Progenitor cell of endocrine pancreas (in vitro differentiated cells): ENCODE measurements at places on chromosomes 3 and 15.

DNA sequence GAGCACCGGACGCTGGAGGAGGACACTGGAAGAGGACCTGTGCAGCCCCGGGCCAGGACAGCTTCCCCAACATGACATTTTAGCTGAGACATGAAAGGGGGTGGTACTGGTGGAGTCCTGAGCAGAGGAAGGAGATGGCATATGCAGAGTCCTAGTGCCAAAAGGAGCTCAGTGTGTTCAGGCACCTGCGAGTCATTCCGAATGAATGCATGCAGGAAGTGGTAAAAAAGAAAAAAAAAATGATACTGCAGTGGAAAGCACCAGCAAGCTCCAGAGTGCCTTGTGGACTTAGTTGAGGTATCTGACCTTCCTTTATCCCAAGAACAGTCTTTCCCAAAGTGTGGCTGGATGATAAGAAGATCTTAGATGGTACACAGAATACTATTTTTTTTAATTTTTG, 6.6 kb upstream of the ZNF148 start:
- DNase-seq, result no peak

- DNase-seq, result no peak
Observed at GRCh38 chr3:127658234-127658633, 14.5 kb upstream of the ABTB1 start.

- no peak for DNase-seq
Observed at GRCh38 chr3:194315965-194316361, 35.2 kb downstream of the CPN2 start.

DNA sequence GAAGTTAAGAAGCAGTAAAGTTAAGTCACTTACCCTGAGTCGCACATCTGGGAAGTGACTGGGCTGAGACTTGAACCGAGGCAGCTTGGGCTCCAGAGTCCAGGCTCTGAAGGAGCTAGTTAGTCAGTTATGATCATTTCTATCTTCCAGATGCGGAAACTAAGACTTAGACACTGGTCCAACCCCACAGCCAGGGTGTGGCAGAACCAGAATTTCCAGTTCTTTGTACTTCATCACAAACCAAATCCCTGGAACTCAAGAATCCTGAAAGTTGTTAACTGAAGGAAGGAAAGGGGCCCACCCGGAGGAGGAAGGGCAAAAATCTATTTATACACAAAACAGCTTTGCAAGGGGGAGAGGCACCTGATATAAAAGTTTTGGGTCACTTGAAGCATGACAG, 389.9 kb downstream of the SHQ1 start:
- no peak for DNase-seq

- no peak for DNase-seq
Observed at GRCh38 chr3:17473761-17474160, 268.7 kb downstream of the TBC1D5 start.

DNA sequence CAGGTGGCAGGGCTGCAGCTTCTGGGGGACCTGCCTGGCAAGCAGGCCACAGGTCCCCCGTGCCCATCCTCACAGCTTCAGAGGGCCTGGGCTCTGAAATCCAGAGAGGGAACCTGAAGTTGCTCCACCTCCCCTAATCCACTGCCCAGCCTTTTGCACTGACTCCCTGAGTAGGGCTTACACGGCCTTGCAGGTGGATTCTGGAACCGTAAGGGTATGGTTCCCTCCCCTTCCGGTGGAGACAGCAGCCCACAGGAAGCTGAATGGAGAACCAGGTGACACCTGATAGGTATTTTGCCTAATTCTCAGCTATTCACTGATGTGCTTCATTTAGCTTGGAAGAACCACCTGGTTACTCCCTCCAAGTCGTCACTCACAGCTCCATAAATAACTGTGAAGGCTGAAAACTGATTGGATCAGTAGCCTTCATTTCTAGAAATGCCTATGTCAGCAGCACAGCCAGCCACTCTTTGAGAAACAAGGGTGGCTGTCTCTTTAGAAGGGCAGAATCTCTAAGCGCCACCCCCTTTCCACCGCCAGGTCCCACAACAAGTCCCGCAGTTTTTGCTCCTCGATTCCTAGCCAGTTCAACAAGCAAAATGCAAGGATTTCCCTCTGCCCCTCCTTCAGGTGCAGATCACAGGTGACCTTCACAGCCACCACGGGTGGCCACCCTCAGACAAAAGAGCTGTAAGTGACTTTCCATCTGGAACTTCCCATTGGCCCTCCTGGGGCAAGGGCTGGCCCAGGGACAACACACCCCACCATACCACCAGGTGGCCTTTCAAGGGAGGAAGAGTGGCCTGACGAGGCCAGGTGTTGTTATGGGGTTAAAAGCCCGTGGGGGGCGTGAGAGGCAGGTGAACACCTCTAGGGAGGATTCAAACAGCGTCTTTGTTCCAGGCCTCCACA, 112.9 kb downstream of the SEC22A start:
- DNase-seq, result no peak

DNA sequence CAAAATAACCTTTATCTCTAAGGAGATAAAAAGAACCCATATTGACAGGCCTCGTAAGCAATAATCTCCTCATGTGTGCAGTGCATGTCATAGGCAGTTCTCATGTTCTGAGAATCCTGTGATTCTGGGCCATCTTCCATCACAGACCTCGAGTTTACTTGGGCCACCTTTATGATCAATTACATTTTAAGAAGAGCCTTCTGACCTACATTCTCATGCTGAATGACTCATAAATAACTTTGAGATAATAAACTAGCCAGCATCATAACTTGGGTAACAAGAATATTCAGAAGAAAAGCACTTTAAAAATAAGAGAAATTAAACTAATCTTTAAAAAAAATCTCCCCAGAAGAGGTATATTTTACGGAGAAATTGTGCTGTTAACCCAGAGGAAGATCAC, 310.7 kb upstream of the ZNF717 start:
- DNase-seq, result no peak

GRCh38 chr3:158711886-158712285, 20.4 kb downstream of the RARRES1 start:
- no peak for DNase-seq

GRCh38 chr3:193991666-193992424, 144.1 kb upstream of the HES1 start:
- no peak for DNase-seq

GRCh38 chr3:38043486-38043885, 4.5 kb downstream of the DLEC1 start:
- no peak for DNase-seq

DNA sequence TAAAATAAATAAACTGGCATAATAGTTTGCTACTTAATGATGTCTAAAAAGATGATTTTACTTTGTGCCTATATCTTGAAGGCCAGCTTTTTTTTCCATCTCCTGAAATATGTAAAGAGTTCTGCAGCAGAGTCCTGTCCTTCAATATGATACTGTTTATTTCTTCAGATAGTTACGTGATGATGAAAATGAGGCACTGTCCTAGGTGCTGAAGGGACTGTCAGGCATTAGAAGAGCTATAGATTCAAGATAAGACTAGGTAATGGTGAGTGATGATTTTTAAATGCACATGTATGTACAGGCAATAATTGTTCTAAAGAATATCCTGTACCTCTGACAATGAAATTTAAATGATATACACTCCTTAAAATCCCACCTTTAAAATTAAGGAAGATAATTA, 326.9 kb upstream of the DNAJC19 start:
- no peak for DNase-seq

GRCh38 chr3:124250053-124250452, 258.1 kb upstream of the ROPN1 start:
- no peak for DNase-seq

DNA sequence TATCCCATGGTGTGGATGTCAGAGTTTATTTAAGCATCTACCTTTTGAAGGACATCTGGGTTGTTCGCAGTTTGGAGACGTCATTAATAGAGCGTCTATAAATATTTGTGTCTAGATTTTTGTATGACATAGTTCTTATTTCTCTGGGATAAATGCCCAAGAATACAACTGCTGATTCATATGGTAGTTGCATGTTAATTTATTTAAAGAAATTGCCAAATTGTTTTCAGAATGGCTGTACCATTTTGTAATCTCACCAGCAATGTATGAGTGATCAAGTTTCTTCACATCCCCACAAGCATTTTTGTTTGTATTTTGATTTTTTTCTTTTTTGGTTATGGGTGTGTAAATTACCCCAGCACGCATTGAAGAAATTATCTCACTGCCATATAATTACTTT, 656.9 kb downstream of the NTRK3 start:
- DNase-seq, result no peak

- no peak for DNase-seq
Observed at GRCh38 chr15:77014132-77015081, 19.5 kb downstream of the PSTPIP1 start.

- DNase-seq, result no peak
Observed at GRCh38 chr3:127115691-127116351, 77.1 kb upstream of the PRR23E start.

- DNase-seq, result peak; percentile 26
Observed at GRCh38 chr3:147191795-147192385, 214.5 kb downstream of the ZIC4 start.

DNA sequence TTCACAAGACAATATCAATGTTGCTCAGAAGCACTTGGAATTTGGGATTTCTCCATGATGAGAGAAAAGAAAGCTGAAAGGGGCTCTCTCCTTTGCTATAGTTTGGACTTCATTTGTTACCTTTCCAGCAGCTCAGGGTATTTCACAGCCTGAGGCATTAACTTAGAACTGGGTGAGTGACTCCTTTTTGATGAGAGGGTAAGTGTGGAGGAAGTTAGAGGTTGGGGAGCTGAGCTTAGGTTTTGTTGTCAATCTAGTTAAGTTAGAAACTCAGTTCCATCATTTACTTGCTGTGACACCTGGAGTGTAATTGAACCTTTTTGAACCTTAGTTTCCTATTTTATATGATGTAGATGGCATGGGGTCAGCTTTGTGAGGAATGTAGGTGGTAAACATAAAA, 359.1 kb downstream of the PDCD6IP start:
- DNase-seq, result no peak

- DNase-seq, result peak; percentile 32
Observed at GRCh38 chr3:185733980-185734724, 90.7 kb downstream of the IGF2BP2 start.

DNA sequence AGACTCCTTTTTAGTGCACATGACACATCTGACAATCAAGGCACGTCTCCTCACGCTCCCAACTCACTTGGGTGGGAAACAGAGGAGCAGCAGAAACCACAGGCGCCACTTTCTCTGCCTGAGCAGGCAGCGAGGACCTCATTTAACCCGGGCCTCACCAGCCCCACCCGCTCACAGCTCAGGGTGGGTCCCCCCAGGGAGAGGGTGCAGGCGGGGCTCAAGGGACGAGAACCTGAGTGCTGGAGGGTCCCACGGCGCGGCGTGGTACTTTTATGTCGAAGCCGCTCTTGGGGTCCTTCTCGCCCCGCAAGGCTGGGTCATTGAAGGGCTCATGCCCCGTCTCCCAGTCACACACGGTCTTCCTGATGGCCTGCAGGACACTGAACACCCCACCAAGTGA, 62.6 kb downstream of the CYFIP1 start:
- DNase-seq, result no peak
